Left ventricle myocardium superior (tissue), 1 donor: ENCODE measurements at places on chromosomes 16 and 17. TPM values are rescaled to one million over a fixed set of nuclear protein-coding genes. Genes with fewer than 3 reads are reported as not detected.

Gene IGF2BP1
- not detected for total RNA-seq

DNA sequence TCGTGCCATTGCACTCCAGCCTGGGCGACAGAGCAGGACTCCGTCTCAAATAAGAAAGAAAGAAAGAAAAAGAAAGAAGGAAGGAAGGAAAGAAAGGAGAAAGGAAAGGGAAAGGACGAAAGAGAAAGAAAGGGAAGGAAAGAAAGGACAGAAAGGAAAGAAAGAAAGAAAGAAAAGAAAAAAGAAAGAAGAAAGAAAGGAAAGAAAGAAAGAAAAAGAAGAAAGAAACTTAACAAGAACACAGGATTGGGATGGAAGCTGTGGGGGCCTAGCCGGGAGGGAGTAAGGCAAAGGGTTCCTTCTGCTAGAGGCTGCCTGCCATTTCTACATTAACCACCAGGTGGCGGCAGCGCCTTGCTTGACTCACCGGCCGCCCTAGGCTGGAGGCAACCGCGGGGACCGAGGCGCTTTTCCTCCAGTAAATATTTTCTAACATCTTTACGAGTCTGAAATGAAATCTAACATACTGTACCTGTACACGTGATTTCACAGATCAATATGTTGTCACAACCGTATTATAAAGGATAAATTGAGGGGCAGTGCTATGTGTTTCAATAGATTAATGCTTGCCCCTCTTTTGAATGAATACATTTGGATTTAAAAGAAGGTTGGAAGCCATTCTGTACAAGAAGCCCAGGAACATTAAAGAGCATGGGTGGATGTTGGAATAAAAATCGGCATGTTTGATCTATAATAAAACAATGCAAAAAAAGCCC is 6.1 kb downstream of the GJD3 start:
- DNase-seq: peak; percentile 94

- DNase-seq: peak; percentile 52
Observed at GRCh38 chr17:42248351-42249179, 27.6 kb downstream of the STAT5B start.

DNA sequence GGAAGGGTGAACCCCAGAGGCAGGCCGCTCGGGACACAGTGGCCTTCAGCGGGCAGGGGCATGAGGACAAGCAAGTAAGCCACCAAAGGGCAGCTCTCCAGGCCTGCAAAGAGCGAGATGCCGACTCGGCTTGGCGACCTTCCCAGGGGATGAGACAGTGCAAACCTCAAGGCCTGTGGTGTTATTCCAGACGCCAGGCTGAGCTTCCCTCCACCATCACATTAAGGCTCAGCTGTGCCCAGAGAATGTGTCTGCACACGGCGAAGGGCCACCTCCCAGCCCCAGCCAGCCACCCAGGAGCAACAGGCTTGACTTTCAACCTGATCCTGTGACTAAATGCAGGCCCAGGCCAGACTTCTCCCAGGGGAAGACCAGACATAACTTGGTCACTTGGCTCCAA is 251.4 kb downstream of the SOX9 start:
- no peak for DNase-seq

Gene MPV17L
- 5.3 TPM for total RNA-seq

DNA sequence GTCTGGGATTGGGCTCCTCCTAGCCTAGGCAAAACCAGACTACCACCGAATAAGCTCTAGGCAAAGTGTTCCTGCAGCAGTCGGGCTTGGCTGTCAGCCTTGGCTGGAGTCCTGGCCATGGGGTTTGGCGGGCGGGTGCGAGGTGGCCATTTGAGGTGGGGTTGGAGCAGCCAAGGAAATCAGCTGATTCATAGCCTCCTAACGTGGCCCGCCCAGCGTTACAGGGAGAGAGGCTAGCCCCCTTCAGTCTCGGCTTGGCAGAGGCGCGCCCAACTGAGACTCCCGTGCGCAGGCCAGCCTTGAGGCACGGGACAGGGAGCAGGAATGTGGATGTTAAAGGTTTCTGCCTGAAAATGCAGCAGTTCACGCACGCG is 1.9 kb downstream of the PMP22 start:
- peak; percentile 92 for DNase-seq

Gene AP1G1
- total RNA-seq: 33.7 TPM

DNA sequence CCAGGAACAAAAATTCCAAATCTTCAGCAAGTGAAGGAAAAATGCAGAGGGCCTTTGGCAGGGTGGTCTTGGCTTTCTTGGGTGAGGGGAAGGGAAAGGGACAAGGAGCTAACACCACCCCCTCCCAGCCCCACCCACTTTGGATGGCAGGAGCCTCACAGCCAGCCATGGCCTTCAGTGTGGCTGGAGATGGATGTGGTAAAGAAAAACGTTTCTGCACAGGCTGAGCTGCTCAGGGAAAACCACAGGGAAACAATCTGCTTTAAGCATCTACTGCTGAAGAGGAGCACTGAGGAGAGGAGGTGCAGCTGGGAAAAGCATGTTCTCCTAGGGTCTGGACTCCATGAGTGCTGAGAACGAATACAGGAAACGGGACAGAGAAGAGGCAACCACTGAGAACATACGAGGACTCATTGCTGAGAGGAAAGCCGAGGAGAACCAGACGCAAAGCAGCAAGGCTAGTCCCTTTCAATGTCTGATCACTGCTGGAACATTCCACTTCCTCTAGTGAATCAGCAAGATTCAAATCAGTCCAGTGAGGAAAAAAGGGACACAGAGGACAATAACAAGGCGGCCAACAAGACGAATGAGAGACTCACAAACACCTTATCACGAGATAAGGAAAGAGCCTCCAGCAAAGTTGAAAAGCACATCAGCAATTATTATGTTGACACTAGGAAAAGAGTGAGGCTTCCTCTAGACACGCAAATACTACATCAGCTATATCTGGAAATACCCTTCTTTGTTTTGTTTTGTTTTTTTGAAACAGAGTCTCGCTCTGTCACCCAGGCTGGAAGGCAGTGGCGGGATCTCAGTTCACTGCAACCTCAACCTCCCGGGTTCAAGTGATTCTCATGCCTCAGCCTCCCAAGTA is 41.7 kb downstream of the ZZEF1 start:
- DNase-seq: no peak

Gene C16orf92
- not detected for total RNA-seq

DNA sequence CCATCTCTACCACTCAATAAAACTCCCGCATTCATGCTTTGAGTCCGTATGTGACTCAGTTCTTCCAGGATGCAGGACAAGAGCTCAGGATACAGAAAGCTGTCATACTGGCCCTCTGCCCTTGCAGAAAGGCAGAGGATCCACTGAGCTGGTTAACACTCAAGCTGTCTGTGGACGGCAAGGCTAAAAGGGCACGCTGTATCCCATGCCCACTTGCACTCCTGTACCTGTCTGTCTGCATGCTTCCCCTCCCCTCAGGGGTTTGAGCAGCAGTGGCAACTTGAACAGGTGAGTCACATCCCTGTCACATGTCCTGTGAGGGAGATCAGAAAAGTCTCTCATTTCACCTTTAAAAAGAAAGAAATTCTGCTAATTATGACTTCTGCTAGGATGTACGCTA is 293.8 kb downstream of the HS3ST3B1 start:
- DNase-seq: no peak

Gene TBX2
- total RNA-seq: 9.1 TPM

- DNase-seq: peak; percentile 75
Observed at GRCh38 chr17:45311760-45312476, 4.9 kb downstream of the MAP3K14 start.

GRCh38 chr17:55784666-55785065 is 33.8 kb downstream of the PCTP start:
- no peak for DNase-seq
